Ovary (tissue), 10 donors: ENCODE measurements at places on chromosomes 1 and 21. TPM values are rescaled to one million over a fixed set of nuclear protein-coding genes. Genes with fewer than 3 reads are reported as not detected.

SPRR2G gene
- not detected for total RNA-seq

DDR2 gene
- 91.7 TPM for total RNA-seq

PADI3 gene
- total RNA-seq, result not detected

PRKACB gene
- 14.8 TPM for total RNA-seq

MIGA1 gene
- 24.0 TPM for total RNA-seq

GPA33 gene
- total RNA-seq, result not detected

CCDC24 gene
- total RNA-seq, result 7.4 TPM

PCNT gene
- total RNA-seq, result 18.0 TPM

IQCC gene
- total RNA-seq, result 2.7 TPM

GRCh38 chr1:112342558-112342957 is 53.5 kb upstream of the CTTNBP2NL start:
- H3K27me3 ChIP-seq, result no peaks in the 10 kb centered on the region
- H3K4me3 ChIP-seq, result no peak overlapping the region
- no peaks in the 10 kb centered on the region for H3K36me3 ChIP-seq
- no peak overlapping the region for H3K27ac ChIP-seq
- no peaks in the 10 kb centered on the region for H3K4me1 ChIP-seq

- H3K27ac ChIP-seq, result peak overlapping the region; percentile 79
- H3K4me1 ChIP-seq, result peaks cover 2% of the 10 kb centered on the region
- peak overlapping the region; percentile 73 for H3K4me3 ChIP-seq
Observed at GRCh38 chr1:201955729-201956143, 433 bp downstream of the TIMM17A start.

GRCh38 chr1:185645162-185645640 is 89.0 kb upstream of the HMCN1 start:
- no peak overlapping the region for H3K4me3 ChIP-seq
- no peaks in the 10 kb centered on the region for H3K36me3 ChIP-seq
- DNase-seq, result no peak
- no peaks in the 10 kb centered on the region for H3K27me3 ChIP-seq
- H3K4me1 ChIP-seq, result peaks cover 3% of the 10 kb centered on the region
- no peak overlapping the region for H3K27ac ChIP-seq

- no peak overlapping the region for H3K27ac ChIP-seq
- peaks cover 2% of the 10 kb centered on the region for H3K4me1 ChIP-seq
- H3K36me3 ChIP-seq, result no peaks in the 10 kb centered on the region
- no peak for DNase-seq
Observed at GRCh38 chr21:31221043-31221442, 123.0 kb downstream of the TIAM1 start.

- no peak overlapping the region for H3K4me3 ChIP-seq
- no peaks in the 10 kb centered on the region for H3K36me3 ChIP-seq
- DNase-seq, result no peak
- no peaks in the 10 kb centered on the region for H3K4me1 ChIP-seq
- H3K27ac ChIP-seq, result no peak overlapping the region
Observed at GRCh38 chr1:73781251-73781650, 416.7 kb downstream of the LRRIQ3 start.

DNA sequence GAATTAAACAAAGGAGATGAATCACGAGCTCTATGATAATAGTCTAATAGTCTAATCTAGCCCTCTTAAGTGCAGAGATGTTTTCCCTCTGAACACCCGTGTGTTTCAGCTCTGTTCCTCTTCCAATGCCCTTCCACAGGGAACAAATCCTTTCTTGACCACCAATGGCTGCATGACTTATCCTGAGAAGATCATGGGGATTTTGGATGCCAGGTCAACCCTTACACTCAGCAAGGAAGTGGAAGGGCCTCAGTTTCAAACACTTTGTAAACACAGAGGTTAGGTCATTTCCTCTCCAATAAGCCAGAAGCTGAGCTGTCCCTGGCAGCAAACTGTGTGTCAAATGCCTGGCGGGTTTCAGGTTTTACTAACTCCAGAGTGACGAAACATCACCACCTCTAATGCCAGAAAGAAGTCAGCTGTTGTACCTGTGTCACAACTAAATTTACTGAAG is 200.0 kb downstream of the GABPA start:
- H3K36me3 ChIP-seq, result no peaks in the 10 kb centered on the region
- H3K27me3 ChIP-seq, result no peaks in the 10 kb centered on the region
- H3K4me3 ChIP-seq, result no peak overlapping the region
- peaks cover 16% of the 10 kb centered on the region for H3K4me1 ChIP-seq
- DNase-seq, result no peak
- H3K27ac ChIP-seq, result no peak overlapping the region

DNA sequence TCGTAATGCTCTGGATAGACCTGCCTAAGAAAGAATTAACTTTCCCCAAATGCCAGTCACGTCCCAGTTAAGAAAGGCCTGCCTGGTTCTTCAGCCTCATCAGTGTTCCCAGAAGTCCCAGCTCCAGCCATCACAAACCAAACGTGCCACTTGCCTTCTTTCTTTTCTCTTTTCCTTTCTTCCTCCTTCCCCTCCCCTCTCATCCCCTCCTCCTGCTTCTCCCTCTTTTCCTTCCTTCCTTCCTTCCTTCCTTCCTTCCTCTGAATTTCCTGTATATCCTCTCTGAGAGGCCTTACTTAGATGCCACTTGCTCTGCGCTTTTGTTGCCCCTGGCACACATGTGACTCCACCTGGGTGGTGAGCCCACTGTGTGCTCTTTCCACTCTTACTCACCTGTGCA is 228.2 kb downstream of the NFIA start:
- H3K27me3 ChIP-seq, result no peaks in the 10 kb centered on the region
- no peaks in the 10 kb centered on the region for H3K4me1 ChIP-seq
- no peak for DNase-seq
- H3K4me3 ChIP-seq, result no peak overlapping the region
- H3K36me3 ChIP-seq, result no peaks in the 10 kb centered on the region

GRCh38 chr1:121459235-121459634 is 274.5 kb downstream of the SRGAP2C start:
- H3K27me3 ChIP-seq, result no peaks in the 10 kb centered on the region
- H3K36me3 ChIP-seq, result no peaks in the 10 kb centered on the region
- no peak for DNase-seq
- H3K4me3 ChIP-seq, result no peak overlapping the region

DNA sequence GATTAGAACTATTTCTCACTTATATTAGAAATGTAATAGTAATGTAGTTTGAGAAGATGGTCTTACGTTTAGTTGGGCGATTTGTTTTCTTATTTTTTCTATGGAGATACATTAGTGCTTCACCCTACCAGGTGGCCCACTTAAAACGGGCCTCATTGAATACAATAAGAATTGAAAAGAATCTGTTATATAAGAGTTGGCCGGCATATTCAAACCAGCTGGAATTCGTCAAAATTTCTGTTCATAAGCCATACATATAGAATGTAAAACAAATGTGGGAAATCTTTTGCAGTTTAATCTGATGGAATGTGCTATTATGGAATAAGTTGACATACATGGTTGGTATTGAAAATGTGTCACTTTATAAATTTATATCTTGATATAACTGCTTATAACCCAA is 96.4 kb upstream of the C1orf105 start:
- H3K36me3 ChIP-seq, result no peaks in the 10 kb centered on the region
- no peaks in the 10 kb centered on the region for H3K27me3 ChIP-seq

GRCh38 chr21:27412530-27412929 is 445.6 kb upstream of the ADAMTS5 start:
- H3K27ac ChIP-seq, result no peak overlapping the region
- DNase-seq, result no peak
- no peaks in the 10 kb centered on the region for H3K4me1 ChIP-seq
- no peak overlapping the region for H3K4me3 ChIP-seq

DNA sequence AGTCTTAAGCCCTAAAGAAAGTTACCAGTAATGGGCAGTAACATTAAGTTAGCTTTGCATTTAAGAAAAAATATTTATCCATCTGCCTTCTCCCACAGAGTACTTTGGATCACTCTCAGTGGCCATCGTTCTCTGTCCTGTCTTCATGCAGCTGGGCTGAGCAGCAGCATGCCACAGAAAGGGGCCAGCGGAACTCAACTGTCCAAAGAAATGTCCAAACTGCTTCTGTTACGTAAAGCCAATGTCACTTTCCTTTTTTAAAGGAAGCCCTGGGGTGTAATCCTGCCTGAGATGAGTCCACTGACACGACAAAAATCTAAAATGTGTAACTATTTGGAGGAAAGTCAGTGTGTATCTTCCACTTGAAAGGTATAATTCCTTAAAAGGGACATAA is 291.6 kb downstream of the SMYD3 start:
- DNase-seq, result no peak
- no peaks in the 10 kb centered on the region for H3K4me1 ChIP-seq
- no peak overlapping the region for H3K27ac ChIP-seq
- no peak overlapping the region for H3K4me3 ChIP-seq
- peaks cover 2% of the 10 kb centered on the region for H3K27me3 ChIP-seq

DNA sequence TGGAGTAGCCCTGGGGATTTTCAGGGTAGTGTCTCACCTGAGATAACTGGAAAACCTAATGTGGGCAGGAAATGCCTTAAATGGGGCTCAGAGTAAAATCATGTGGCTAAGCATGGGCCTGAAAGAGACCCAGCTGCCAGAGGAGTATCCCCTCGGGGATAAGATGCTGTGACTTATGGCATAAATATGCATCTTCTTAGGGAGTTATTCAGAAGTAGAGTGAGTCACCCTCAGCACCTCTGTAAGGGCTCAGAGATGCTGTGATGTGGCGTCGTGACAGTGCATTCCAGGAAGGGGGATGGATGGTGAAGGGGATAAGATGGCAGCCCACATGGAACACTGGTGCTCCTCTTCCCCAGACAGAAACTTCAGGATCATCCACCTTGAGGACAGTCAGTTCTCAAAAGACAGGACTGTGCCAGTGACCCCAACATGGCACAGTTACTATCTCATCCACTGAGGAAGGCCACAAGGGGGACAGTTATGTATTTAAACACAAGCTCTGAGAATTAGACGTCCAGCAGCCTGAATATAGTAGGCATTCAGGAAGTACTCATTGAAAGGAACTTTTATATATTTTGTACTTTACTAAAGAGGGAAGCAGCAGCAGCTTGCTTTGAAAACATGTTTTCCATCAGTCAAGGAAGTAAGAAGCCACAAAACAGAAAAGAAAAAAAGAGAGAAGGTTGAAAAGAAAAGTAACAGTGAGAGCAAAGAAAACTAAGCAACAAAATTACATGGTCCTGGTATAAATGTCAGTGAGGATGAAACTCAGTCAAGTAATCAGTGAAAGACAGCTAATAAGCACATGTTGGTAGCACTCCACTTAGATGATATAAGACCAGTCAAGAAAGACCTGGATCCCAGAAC is 8.3 kb downstream of the IL24 start:
- peaks cover 4% of the 10 kb centered on the region for H3K4me1 ChIP-seq
- DNase-seq, result no peak
- H3K27me3 ChIP-seq, result no peaks in the 10 kb centered on the region

GRCh38 chr21:15000081-15000480 is 64.7 kb downstream of the NRIP1 start:
- no peaks in the 10 kb centered on the region for H3K36me3 ChIP-seq
- H3K4me3 ChIP-seq, result no peak overlapping the region
- H3K27me3 ChIP-seq, result no peaks in the 10 kb centered on the region
- no peak overlapping the region for H3K27ac ChIP-seq
- no peak for DNase-seq

DNA sequence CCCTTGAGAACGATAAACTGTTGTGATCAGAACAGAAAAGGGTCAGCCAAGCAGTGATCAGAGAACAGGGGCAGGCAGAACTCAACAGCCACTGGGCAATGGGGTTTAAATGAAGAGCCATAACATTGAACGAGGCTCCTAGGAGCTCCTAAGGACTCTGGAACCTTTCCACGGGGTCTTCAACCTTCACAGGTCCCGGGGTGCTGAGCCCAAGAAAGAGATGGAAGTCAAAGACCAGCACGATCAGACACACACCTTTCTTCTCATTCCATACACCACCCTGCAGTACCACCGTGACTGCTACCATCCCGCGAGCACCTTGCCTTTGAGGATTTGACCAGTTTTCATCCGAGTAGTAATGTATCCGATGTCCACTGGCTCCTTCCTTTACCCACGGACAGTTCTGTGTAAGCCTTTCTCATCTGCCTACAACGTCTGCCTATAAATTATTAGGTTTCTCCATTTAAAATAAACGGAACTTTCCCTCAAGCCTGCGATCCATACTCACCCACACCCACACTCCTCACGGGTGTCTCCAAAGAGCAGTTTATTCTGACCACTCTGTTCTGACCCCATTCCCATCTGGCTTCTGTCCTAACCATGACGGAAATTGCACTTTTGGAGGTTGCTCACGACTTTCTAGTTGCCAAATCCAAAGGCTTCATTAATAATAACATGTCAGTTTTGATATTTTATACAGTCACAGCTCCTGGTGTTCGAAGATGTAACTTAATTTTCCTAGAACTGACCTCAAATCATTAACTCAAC is 16.8 kb upstream of the HHAT start:
- H3K36me3 ChIP-seq, result no peaks in the 10 kb centered on the region
- no peaks in the 10 kb centered on the region for H3K4me1 ChIP-seq
- H3K27me3 ChIP-seq, result no peaks in the 10 kb centered on the region
- DNase-seq, result no peak
- no peak overlapping the region for H3K27ac ChIP-seq
- no peak overlapping the region for H3K4me3 ChIP-seq

- H3K36me3 ChIP-seq, result no peaks in the 10 kb centered on the region
- H3K27me3 ChIP-seq, result no peaks in the 10 kb centered on the region
- no peak overlapping the region for H3K4me3 ChIP-seq
- peaks cover 2% of the 10 kb centered on the region for H3K4me1 ChIP-seq
- no peak for DNase-seq
Observed at GRCh38 chr1:73310797-73311381, 887.1 kb downstream of the LRRIQ3 start.

GRCh38 chr1:42926879-42927242 is 31.8 kb downstream of the SLC2A1 start:
- no peak for DNase-seq
- H3K36me3 ChIP-seq, result no peaks in the 10 kb centered on the region

DNA sequence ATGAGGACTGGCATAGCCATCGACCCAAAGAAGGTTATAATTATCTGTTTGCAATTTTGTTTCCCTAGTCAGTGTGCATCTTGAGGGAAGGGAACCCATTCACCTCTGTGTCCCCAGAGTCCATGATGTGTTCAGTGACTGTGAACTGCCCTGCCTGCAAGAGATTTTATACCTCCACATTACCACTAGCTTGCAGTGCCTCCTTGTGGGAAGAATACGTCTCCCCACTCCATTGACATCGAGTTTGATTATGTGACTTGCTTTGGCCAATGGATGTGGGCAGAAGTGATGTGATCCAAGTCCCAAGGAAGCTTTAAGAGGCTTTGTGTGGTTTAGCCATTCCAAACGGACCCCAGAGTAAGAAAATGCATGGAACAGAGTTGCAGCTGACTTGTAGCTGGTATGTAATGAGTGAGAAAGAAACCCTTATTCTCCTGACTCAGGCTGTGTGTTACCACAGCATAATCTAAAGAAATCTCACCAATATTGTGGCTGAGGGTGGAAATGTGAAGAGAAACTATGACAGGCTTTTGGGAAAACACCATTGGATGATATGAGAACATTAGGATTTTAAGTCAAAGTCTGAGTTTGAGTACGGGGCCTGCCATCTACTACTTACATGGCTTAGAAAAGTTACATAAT is 47.8 kb upstream of the NRDC start:
- DNase-seq, result no peak
- H3K27me3 ChIP-seq, result no peaks in the 10 kb centered on the region
- no peaks in the 10 kb centered on the region for H3K4me1 ChIP-seq
- H3K36me3 ChIP-seq, result no peaks in the 10 kb centered on the region

DNA sequence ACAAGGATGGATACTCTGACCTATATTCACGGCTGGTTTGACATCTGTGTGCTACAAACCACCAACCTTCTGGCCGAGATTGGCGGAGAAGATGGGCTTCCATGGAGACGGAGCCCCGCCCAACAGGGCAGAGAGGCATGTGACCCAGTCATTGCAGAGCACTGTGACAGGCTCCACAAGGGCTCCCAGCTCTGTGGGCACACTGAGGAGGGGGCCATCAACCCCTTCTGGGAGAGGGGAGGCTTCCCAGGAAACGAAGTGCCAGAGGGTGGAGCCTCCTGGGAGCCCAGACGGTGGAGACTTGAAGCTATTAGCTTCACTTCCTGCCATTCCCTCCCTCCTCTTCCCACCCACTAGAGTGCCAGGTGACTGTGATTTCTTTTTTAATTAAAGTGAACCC is 71.6 kb upstream of the IFFO2 start:
- no peaks in the 10 kb centered on the region for H3K4me1 ChIP-seq
- H3K36me3 ChIP-seq, result no peaks in the 10 kb centered on the region
- no peak overlapping the region for H3K27ac ChIP-seq
